ENCODE measurements at places on chromosomes 1 and 21. TPM values are rescaled to one million over a fixed set of nuclear protein-coding genes. Genes with fewer than 3 reads are reported as not detected.

Gene CD101
- 1.0 TPM for total RNA-seq

Gene NR0B2
- total RNA-seq: not detected

Gene NBPF15
- total RNA-seq: 47.6 TPM

Gene NRAS
- 46.5 TPM for total RNA-seq

Gene SYNJ1
- 11.1 TPM for total RNA-seq

Gene OR2T29
- not detected for total RNA-seq

Gene TAS1R2
- not detected for total RNA-seq

Gene TRPM2
- total RNA-seq: 1.2 TPM

Gene ACAP3
- total RNA-seq: 40.2 TPM

Gene PGLYRP3
- not detected for total RNA-seq

Gene CNR2
- 0.11 TPM for total RNA-seq

Gene FCGR2B
- 3.4 TPM for total RNA-seq

Gene SHISA4
- 10.1 TPM for total RNA-seq

- no peak for DNase-seq
Measured at GRCh38 chr1:64228167-64228957, 24.9 kb downstream of the UBE2U start.

DNA sequence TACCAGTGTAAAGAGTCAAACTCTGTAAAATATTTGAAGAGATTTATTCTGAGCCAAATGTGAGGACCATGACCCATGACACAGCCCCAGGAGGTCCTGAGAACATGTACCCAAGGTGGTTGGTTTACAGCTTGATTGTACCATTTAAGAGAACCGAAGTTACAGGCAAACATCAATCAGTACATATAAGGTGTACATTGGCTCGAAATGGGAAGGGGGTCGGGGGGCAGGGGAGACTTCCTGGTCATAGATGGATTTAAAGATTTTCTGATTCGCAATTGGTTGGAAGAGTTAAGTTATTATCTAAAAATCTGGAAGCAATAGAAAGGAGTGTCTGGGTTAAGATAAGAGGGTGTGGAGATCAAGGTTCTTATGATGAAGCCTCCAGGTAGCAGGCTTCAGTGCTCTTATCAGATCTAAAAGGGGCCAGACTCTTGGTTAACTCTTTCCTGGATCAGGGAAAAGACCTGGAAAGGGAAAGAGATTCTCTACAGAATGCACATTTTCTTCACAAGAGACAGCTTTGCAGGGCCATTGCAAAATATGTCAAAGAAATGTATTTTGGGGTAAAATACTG lies 47.5 kb upstream of the NTPCR start:
- DNase-seq: no peak

DNA sequence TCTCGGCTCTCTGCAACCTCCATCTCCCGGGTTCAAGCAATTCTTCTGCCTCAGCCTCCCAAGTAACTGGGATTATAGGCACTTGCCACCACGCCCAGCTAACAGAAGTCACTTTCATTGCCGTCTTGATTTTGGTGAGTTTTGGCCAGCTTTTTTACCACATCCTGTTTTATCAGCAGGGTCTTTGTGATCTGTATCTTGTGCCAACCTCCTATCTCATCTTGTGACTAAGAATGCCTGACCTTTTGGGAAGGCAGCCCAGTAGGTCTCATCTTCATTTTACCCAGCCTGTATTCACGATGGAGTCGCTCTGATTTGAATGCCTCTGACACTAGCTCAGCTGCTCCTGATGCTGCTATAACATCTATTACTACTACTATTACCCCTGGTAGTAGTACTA lies 46.8 kb upstream of the BARHL2 start:
- DNase-seq: no peak

DNA sequence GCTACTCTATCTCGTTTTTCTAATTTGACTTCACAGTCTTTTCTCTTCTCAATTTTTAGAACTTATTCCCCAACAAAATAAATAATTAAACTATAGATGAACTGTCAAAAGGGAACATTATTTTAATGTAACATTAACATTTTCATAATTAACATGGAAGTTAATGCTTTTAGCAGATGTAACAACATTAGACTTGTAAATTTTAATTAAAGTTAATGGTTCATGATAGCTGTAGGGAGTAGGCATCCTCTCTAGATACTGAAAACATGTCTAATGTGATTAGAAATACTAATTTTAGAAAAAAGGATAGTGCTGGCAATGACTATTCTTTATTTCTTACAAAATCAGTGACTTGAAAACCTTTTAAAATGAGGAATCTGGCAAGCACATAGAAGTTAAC lies 32.1 kb upstream of the NEK7 start:
- no peak for DNase-seq

DNA sequence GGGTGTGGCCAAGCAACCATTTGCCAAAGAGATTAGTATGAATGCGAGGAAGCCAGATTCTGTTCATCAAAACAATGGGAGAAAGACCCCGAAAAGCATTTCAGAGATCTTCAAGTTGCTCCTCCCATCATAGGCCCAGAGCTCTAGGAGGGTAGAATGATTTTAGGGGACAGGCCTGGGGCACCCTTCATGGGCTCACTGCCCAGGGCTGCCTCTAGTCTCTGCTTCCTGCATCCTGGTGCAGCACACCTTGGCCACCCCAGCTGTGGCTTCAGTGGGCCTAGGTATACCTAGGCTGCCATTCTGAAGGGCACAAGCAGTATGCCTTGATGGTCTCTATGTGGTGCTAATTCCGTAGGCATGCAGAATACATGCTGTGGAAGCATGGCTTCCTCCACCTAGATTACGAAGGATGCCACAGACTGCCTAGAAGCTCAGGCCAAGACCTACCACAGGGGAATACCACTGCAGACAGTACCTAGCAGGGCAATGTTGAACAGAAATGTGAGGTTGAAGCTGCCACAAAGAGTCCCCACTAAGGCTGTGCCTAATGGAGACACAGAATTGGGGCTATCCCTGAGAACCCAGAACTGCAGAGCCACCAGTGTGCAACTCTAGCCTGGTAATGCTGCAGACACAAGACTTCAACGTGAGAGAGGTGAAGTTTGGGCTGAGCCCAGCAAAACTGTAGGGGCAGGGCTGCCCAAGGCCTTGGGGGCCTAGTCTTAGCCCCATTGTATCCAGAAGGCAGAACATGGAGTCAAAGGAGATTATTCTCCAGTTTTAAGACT lies 158.8 kb downstream of the CLIC6 start:
- no peak for DNase-seq

GRCh38 chr1:26705788-26706311 lies 10.0 kb downstream of the ARID1A start:
- no peak for DNase-seq

DNA sequence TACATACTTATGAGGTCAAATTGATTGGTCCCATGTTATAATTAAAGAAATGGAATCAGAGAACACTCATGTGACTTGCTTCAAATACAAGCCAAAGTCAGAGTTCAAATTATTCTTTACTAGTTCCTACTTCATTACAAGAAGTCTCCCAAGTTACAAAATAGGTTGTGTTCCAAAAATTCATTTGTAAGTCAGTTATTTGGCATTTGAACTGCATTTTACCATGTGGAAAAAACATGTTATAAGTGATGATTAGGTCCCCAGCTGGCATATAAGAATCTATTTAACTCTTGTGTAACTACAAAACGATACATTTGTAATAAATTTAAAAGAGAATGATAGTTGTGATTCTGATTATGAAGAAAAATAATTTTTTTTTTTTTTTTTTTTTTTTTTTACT lies 124.1 kb downstream of the DISP1 start:
- DNase-seq: no peak

GRCh38 chr1:169904834-169905233 lies 11.1 kb upstream of the SCYL3 start:
- DNase-seq: no peak

- no peak for DNase-seq
Measured at GRCh38 chr21:43365611-43366426, 61.1 kb downstream of the SIK1 start.

GRCh38 chr1:9151328-9151860 lies 22.5 kb upstream of the GPR157 start:
- DNase-seq: no peak

DNA sequence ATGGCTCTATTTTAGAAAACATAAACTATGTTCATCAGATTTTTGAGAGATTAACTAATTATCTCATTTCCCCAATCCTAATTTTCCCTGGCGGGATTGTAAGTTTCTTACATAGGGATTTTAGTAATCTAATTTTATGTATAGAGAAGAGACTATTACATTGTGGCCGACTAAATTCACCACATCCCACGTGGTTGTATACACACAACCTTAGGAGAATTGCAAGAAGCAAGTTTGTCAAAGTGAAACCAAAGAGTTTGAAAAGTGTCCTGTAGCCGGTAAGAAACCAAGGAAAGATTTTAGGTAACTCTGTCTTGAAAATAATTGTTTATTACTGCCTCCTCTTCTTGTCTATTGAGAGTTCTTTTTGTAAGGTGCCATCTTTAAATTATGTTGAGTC lies 550.6 kb downstream of the LTN1 start:
- no peak for DNase-seq

DNA sequence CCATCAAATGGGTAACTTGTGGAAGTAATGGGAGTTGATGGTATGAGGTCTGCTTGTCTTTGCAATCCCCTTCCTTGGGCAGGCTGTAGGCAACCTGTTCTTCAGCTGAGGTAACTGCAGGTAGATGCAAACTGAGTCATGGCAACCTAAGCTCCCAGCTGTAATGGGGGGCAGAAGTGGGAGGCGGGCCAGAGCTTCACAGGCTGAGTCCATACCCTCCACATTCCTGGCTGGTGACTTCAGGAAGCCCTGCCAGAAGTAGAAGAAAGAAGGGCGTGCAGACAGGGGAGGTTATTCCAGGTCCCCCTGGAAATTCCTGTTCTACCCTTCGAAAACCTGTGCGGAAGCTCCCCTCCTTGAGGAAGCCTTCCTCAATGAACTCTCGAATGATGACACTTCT lies 44.9 kb downstream of the ARHGEF11 start:
- no peak for DNase-seq

GRCh38 chr1:109479311-109479710 lies 4.4 kb upstream of the ATXN7L2 start:
- DNase-seq: no peak

DNA sequence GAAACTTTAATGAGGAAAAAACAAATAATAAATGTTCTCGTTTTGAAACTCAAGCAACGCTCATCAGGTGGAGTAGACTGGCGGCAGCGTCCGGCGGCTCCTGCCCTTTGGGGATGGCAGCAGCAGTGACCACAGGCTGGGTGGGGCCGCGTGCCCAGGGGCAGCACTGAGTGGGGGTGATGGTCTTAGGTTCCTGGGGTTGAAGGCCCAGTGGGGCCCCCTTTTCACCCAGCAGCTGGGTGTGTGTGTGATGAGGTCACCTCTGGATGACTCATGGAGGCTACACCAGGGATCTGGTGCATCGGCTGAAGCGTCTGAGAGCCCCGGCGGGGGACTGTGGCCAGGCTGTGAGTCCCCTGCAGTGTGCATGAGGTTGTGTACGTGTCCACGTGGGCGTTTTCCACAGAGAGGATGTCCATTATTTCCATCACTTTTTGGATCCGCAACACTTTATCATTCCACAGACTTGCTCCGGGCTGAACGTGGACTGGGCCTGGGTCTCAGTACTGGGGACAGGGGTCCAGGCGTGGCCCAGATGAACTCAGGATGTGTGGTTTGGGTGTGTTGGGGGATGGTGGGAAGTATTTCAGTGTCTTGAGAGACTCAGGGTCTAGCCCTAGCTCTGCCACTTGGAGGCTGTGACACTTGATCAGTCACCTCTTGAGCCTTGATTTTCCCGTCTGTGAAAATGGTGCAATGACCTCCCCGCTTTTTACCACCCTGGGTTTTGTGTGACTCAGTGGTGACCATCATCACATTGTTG lies 25.6 kb downstream of the LDLRAP1 start:
- DNase-seq: no peak

GRCh38 chr1:88139633-88140032 lies 544.4 kb upstream of the PKN2 start:
- DNase-seq: no peak

- DNase-seq: no peak
Measured at GRCh38 chr1:11431941-11432507, 46.9 kb upstream of the DISP3 start.
